Upper lobe of left lung (tissue), 6 donors: ENCODE measurements at places on chromosomes 12 and 14. TPM values are rescaled to one million over a fixed set of nuclear protein-coding genes. Genes with fewer than 3 reads are reported as not detected.
A peak's percentile ranks its signal among the peaks of the same experiment; 100 is the strongest.

SLC2A14 gene
- not detected for total RNA-seq

OS9 gene
- total RNA-seq = 225 TPM

AKAP5 gene
- 1.3 TPM for total RNA-seq

DIO2 gene
- 0.49 TPM for total RNA-seq

CCDC175 gene
- not detected for total RNA-seq

PPP1R1A gene
- total RNA-seq = 0.30 TPM

GPR65 gene
- 3.3 TPM for total RNA-seq

PLEKHH1 gene
- 25.1 TPM for total RNA-seq

- no peak for DNase-seq
- H3K27ac ChIP-seq = no peak overlapping the region
- H3K4me3 ChIP-seq = no peak overlapping the region
- peaks cover 88% of the 10 kb centered on the region for H3K36me3 ChIP-seq
Observed at GRCh38 chr14:20387576-20387975, 25.7 kb downstream of the TEP1 start.

- no peaks in the 10 kb centered on the region for H3K36me3 ChIP-seq
- no peak for DNase-seq
- H3K27me3 ChIP-seq = no peaks in the 10 kb centered on the region
- H3K4me1 ChIP-seq = peaks cover 6% of the 10 kb centered on the region
- H3K27ac ChIP-seq = no peak overlapping the region
- H3K4me3 ChIP-seq = no peak overlapping the region
Observed at GRCh38 chr14:55556929-55557623, 22.9 kb upstream of the KTN1 start.

GRCh38 chr12:111600205-111600642, 1.1 kb upstream of the ATXN2 start:
- H3K27ac ChIP-seq = peak overlapping the region; percentile 96
- peaks cover 29% of the 10 kb centered on the region for H3K4me1 ChIP-seq
- H3K27me3 ChIP-seq = no peaks in the 10 kb centered on the region
- H3K4me3 ChIP-seq = no peak overlapping the region

- H3K4me3 ChIP-seq = no peak overlapping the region
- no peaks in the 10 kb centered on the region for H3K36me3 ChIP-seq
- H3K27ac ChIP-seq = no peak overlapping the region
- no peak for DNase-seq
- no peaks in the 10 kb centered on the region for H3K4me1 ChIP-seq
Observed at GRCh38 chr12:52913431-52913821, 8.6 kb upstream of the KRT8 start.

GRCh38 chr12:120842595-120842994, 61.6 kb downstream of the SPPL3 start:
- peaks cover 18% of the 10 kb centered on the region for H3K4me1 ChIP-seq
- no peaks in the 10 kb centered on the region for H3K36me3 ChIP-seq
- H3K27ac ChIP-seq = no peak overlapping the region
- no peak for DNase-seq
- no peaks in the 10 kb centered on the region for H3K27me3 ChIP-seq

DNA sequence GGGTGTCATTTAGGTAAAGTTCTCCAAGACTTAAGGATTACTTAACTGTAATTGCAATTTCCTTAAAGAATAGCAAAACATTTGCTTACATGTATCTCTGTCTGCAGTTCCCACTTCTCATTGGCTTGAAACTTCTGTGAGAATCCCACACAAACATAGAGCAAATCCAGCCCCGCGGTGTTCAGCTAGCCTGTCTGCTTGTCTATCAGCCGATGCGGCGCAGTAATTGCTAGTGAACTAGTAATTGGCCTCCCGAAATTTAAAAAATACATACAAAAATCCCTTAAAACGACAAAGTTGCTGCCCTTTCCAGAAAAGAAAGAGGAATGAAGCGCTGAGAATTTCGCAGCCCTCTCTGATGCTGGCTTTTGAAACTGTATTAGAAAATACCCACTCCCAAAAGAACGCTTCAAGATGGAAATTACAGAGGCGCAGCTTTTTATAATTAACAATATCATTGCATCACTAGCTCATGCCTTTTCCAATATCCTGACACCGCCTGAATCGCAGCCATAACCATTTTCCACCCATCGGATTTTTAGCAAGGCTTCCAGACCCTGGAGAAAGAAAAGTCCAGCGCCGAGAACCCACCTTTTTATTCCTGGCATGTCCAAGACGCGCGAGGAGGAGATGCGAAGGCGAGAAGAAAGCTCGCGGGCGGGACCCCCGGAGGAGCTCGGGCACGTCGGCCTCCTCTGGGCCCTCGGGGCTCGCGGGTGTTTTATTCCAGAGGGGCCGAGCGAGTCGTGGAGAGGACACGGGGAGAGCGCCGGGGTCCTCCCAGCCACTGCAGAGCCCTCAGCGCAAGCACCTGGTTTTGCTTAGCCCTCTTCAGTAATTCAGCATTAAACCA, 646 bp downstream of the FBLN5 start:
- H3K4me1 ChIP-seq = peaks cover 12% of the 10 kb centered on the region
- no peak for DNase-seq
- no peaks in the 10 kb centered on the region for H3K27me3 ChIP-seq
- peak overlapping the region; percentile 79 for H3K27ac ChIP-seq
- peak overlapping the region; percentile 55 for H3K4me3 ChIP-seq

- no peaks in the 10 kb centered on the region for H3K36me3 ChIP-seq
- H3K27me3 ChIP-seq = no peaks in the 10 kb centered on the region
- DNase-seq = no peak
- H3K27ac ChIP-seq = no peak overlapping the region
- H3K4me3 ChIP-seq = no peak overlapping the region
Observed at GRCh38 chr12:116370886-116371580, 93.5 kb upstream of the MED13L start.

DNA sequence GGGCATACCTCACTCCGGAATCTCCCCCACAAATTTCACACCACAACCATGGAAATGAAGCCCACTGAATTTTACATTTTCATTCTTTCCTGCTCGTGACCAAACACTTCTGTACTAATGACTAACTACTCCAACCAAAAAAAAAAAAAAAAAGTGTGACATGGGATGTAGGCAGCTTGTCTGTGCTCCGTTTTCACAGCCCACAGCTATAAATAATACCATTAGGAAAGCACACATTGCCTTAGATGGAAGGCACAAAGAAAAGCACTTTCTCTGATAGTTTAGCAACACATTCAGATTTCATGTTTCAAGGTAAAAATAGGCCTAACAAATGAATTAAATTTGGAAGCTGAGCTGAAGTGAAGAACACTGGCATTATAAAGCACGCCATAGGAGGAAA, 42.5 kb downstream of the DUSP6 start:
- DNase-seq = no peak
- no peak overlapping the region for H3K27ac ChIP-seq
- no peaks in the 10 kb centered on the region for H3K4me1 ChIP-seq
- H3K36me3 ChIP-seq = no peaks in the 10 kb centered on the region
- H3K27me3 ChIP-seq = no peaks in the 10 kb centered on the region

GRCh38 chr12:116045150-116045549, 232.3 kb downstream of the MED13L start:
- no peaks in the 10 kb centered on the region for H3K36me3 ChIP-seq
- H3K27ac ChIP-seq = no peak overlapping the region
- H3K4me3 ChIP-seq = no peak overlapping the region
- no peak for DNase-seq

GRCh38 chr12:65988596-65988995, 142.0 kb downstream of the LLPH start:
- H3K27me3 ChIP-seq = no peaks in the 10 kb centered on the region
- H3K27ac ChIP-seq = no peak overlapping the region
- no peak overlapping the region for H3K4me3 ChIP-seq
- no peak for DNase-seq
- H3K36me3 ChIP-seq = no peaks in the 10 kb centered on the region
- H3K4me1 ChIP-seq = no peaks in the 10 kb centered on the region

GRCh38 chr12:24864796-24865125, 84.1 kb downstream of the BCAT1 start:
- no peaks in the 10 kb centered on the region for H3K27me3 ChIP-seq
- peaks cover 3% of the 10 kb centered on the region for H3K36me3 ChIP-seq
- H3K4me3 ChIP-seq = no peak overlapping the region
